Activated T-helper 2 cell treated with anti-CD3 and anti-CD28 coated beads, Interferon-gamma antibody, Interleukin-2, Interleukin-4, amounts not matched to agents 10 μg/mL and 5 μg/mL and 100 μg/mL, durations not matched to agents 14 hours and 24 hours and 36 hours (primary cell): ENCODE measurements at places on chromosomes 5 and 9.

- no peak overlapping the region for H3K4me3 ChIP-seq
- H3K4me1 ChIP-seq, result no peaks in the 10 kb centered on the region
- H3K27ac ChIP-seq, result no peak overlapping the region
Observed at GRCh38 chr9:81633952-81634854, 55.1 kb downstream of the TLE1 start.

- H3K27ac ChIP-seq, result no peak overlapping the region
- no peaks in the 10 kb centered on the region for H3K36me3 ChIP-seq
- peaks cover 26% of the 10 kb centered on the region for H3K4me1 ChIP-seq
- H3K27me3 ChIP-seq, result no peaks in the 10 kb centered on the region
Observed at GRCh38 chr9:70569070-70569772, 154.8 kb upstream of the KLF9 start.

DNA sequence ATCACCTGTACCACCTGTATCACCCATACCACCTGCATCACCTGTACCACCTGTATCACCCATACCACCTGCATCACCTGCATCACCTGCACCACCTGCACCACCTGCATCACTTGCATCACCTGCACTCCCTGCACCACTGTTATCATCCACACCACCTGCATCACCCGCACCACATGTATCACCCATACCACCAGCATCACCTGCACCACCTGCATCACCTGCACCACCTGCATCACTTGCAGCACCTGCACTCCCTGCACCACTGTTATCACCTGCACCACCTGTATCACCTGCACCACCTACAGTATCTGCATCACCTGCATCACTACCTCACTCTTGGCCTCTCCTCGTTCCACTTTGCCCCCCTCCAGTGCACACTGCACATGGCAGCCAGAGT is 63.2 kb upstream of the CKMT2 start:
- H3K4me3 ChIP-seq, result no peak overlapping the region
- DNase-seq, result no peak
- H3K36me3 ChIP-seq, result peaks cover 6% of the 10 kb centered on the region
- no peak overlapping the region for H3K27ac ChIP-seq
- peaks cover 15% of the 10 kb centered on the region for H3K4me1 ChIP-seq
- no peaks in the 10 kb centered on the region for H3K27me3 ChIP-seq

DNA sequence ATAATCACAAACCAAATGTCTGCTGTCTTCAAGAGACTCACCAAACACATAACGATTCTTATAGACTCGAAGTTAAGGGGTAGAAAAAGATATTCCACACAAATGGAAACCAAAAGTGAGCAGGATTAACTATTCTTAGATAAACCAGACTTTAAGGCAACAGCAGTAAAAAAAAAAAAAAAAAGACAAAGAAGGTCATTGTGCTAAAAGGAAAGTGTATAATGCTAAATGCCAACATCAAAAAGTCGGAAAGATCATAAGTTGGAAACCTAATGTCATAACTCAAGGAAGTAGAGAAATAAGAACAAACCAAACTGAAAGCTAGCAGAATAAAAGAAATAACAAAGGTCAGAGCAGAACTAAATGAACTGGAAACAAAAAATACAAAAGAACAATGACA is 714.6 kb downstream of the SEMA5A start:
- no peak overlapping the region for H3K27ac ChIP-seq
- no peaks in the 10 kb centered on the region for H3K4me1 ChIP-seq
- no peaks in the 10 kb centered on the region for H3K27me3 ChIP-seq
- no peak overlapping the region for H3K4me3 ChIP-seq
- DNase-seq, result no peak
